ENCODE measurements at places on chromosomes 11 and 22.

DNA sequence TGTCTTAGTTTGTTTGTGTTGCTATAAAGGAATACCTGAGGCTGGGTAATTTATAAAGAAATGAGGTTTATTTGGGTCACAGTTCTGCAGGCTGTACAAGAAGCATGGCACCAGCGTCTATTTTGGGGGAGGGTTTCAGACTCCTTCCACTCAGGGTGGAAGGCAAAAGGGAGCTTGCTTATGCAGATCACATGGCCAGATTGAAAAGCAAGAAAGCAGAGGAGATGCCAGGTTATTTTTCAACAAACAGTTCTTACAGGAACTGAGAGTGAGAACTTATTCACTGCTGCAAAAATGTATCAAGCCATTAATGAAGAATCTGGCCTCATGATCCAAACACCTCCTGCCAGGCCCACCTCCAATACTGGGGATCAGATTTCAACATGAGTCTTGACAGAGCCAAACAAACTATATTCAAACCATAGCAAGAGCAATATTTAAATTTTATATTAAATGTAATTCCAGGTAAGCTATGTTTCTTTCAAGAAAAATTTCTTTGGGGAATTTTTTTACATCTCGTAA is 66.9 kb downstream of the NXPE2 start:
- no peak for DNase-seq

DNA sequence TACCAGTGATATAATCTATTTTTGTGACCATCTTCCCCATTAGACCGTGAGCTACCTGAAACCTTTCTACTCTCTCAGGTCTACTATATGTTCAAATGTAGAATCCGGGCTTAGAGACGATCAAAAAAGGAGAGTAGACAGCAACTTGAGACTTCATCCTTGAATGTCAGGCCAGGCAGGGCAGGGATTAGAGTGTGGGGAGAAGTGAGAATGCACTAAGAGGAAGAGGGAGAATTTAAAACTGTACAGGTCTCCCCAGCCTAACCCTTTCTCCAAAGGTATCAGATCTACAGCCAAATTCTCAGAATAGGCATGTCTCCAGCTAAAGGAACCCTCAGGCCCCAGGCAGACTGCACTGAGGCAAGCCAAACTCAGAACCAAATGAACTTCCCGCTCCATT is 935 bp downstream of the LAMTOR1 start:
- no peak for DNase-seq

DNA sequence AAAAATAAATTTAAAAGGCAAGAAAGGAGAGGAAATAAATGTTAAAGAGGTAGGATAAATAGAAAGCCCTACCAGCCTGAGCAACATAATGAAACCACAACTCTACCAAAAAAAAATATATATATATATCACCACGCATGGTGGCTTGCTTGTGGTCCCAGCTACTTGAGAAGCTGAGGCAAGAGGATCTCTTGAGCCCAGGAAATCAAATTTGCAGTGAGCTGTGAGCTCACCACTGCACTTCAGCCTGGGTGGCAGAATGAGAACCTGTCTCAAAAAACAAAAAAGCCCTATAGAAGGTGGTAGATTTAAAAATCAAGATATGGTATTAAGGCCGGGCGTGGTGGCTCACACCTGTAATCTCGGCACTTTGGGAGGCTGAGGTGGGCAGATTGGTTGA is 10.5 kb downstream of the NUCB2 start:
- no peak for DNase-seq

GRCh38 chr22:23530766-23531282 is 49.3 kb downstream of the IGLL1 start:
- DNase-seq: no peak

DNA sequence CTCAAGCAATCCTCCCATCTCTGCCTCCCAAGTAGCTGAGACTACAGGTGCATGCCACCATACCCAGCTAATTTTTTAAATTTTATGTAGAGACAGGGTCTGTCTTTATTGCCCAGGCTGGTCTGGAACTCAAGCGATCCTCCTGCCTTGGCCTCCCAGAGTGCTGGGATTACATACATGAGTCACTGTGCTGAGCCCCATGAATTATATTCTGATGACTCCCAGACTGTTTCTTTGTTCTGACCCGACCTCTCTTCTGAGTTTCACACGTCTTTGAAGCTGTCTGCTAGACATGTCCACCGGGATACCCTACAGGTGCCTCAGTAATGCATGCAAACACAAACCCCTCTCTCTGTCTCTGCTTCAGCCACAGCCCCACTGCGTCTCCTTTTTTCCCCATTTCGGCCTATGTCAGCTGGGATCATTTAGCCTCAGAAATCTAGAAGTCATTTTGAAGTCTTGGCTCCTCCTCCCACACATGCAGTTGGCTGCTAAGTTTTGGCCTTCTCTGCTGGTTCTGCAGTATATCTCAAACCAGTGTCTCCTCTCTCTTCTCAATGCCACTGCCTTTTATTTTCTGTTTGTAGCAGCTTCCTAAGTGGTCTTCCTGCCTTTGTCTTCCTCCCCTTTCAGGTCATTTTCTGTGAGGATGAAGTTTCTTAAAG is 4.8 kb downstream of the VPS26B start:
- no peak for DNase-seq

- DNase-seq: no peak
These were observed 11.9 kb downstream of the SYT7 start for GRCh38 chr11:61569018-61569417.

- DNase-seq: no peak
These were observed 766 bp downstream of the IZUMO1R start for GRCh38 chr11:94305146-94305545.

DNA sequence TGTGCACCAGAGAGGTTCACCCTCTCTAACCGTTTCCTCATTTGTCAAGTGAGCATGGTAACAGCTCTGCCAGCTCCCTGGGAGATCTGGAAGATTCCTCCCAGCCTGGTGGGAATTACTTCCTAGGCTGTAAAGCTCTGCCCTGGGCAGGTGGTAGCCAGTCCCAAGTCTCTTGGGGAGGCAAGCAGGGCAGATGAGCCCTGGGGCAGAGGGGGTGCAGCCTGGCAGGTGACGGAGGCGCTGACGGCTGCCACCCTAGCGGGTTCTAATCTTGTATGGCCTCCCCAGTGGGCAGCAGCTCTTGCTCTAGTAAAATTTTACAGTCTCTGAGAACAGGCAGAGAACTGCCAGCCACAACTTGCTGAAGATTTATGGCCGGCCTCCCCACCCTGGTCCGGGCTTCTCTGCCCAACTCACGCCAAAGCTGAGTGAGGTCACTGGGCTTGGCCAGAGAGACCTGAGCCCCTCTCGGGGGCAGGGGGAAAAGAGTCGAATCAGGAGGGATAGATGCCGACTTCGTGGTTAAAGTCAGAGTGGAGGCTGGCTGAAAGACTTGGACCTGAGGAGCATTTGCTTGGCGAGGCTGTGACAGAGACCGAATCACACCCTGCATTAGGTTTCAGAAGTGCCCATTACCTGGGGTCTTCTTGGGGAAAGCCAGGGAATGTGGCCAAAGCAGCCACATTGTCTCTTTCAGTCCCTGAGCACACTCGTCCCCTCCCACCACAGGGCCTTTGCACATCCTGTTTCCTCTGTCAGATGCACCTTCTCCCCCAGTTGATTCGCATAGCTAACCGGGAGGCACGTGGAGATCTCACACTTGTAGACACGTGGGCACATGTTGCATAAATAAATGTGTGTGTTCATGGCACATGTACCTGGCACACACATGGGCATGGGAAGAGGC is 188.2 kb downstream of the MN1 start:
- no peak for DNase-seq

- no peak for DNase-seq
These were observed 75.4 kb downstream of the GAB4 start for GRCh38 chr22:16932577-16932976.

DNA sequence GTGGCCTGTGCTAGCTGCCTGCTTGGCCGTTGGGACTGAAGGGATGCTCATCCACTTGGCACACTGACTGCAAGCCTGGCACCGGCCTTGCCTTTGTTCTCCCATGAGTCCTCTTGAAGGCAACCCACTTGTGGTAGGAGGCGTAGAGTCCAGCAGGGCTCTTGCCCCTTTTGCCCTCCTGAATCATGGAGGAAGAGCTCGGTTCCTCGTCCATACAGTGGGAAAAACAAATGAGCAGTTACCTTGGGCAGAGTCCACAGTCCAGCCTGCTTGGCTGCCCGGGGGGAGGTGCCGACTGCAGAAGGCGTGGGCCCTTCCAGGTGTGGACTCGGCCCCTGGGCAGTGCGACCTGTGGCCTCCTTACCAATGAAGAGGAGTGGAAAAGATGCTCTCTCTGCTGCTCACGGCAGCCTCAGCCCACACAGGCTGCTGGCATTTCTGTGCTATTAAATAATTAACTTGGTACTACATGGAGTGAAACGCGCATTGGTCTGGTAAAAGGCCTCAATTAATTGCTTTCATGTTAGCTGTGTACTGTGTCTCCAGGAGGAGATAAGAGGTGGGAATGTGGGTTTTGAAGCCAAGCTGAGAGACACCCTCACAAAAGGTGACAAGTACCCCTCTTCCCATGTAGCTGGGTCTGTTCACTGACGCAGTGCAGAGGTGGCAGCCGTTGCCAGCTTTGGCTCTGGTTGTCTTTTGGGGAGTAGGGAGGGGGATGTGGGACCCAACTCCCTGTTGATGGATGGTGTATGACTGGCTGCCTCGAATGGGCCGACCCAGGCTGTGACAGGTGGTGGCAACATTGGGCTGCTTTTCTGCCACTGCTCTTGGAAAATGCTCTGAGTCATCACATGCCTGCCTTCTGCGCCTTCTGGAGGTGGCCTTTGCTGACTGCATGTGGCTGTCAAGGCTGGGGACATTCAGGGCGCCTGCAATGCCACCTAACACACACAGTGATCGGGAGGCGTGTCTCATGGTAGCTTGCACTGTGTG is 26.8 kb upstream of the B3GAT1 start:
- DNase-seq: no peak

- DNase-seq: no peak
These were observed 32.8 kb downstream of the PARVA start for GRCh38 chr11:12410006-12410728.

GRCh38 chr11:63961608-63962412 is 12.6 kb upstream of the COX8A start:
- no peak for DNase-seq

GRCh38 chr11:61682093-61682732 is 2.0 kb downstream of the DAGLA start:
- DNase-seq: no peak

DNA sequence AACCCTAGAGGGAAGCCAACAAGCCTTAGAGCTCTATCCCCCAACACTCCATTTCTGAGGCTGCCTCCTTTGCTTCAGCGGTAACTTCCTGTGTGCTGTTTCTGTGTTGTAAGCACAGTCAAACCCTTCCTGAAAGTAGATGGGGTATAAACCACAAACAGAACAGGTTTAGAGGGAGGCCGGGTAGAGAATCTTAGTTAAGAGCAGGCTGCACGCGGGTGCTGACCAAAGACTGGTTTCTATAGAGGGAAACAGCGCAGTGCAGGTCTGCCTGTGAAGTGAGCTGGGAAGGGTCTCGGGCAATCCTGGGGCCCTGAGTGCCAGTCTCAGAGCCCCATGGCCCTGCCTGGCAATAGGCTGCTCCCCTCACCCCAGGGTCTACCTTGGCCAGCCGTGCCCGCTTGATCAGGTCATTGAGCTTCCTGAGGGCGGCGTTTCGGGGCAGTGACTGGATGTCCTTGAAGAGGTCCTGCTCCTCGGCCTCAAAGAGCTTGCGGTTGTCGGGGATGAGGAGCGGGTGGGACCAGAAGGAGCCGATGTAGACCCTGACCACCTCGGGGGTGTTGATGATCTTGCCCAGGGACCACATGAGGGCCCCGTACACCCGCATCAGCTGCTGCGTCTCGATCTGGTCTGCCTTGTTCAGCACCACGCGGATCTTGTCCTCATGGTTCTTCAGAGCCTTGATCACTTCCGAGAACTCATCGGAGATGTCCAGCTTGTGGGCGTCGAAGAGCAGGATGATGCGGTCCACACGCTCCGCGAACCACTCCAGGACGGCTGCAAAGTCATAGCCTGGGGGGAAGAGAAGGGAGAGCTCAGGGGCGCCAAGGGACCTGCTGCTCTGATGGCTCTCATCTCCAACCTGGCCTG is 15.3 kb upstream of the CDC42BPG start:
- DNase-seq: no peak

GRCh38 chr11:742156-742546 is 5.1 kb upstream of the TALDO1 start:
- DNase-seq: no peak

GRCh38 chr22:23504516-23504915 is 75.6 kb downstream of the IGLL1 start:
- DNase-seq: no peak

DNA sequence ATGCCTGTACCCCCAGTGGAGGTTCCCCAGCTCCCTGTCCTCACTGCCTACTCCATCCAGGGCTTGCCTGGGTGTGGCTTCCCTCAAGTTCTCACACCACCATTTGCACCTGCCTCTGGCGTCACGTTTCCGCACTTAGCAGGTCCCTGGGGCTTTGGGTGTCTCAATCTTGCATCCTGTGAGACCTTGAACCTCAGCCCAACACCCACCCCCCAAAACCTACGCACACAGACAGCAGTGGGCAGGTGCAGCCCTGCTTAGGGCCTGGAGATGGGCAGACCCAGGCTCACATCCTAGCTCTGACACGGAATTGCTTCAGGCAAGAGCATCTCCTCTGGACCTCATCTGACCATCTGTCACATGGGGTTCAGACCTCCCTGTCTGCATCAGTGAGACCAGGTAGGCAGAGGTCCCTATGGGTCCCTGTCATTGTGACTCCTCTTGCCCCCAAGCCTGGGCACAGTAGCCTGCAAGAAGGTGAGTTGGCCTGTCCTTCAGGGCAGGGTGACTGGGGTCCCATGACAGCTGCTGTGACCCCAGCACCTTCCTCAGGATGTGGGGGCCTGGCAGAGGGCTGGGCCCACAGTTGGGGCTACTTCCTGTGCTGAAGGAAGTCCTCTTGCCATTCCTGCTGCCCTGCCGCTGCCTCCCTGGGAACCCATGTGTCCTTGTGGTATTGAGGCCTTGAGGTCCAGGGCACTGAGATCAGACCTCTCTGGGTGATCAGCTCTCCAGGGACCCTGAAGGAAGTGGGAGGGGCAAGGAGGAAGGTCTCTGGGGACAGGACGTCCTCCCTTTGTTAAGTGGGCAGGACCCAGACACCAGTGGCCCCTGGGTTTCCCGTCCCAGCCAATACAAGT is 2.0 kb downstream of the SIPA1 start:
- DNase-seq: no peak

- DNase-seq: no peak
These were observed 93.1 kb downstream of the TP53I11 start for GRCh38 chr11:44857490-44858090.

DNA sequence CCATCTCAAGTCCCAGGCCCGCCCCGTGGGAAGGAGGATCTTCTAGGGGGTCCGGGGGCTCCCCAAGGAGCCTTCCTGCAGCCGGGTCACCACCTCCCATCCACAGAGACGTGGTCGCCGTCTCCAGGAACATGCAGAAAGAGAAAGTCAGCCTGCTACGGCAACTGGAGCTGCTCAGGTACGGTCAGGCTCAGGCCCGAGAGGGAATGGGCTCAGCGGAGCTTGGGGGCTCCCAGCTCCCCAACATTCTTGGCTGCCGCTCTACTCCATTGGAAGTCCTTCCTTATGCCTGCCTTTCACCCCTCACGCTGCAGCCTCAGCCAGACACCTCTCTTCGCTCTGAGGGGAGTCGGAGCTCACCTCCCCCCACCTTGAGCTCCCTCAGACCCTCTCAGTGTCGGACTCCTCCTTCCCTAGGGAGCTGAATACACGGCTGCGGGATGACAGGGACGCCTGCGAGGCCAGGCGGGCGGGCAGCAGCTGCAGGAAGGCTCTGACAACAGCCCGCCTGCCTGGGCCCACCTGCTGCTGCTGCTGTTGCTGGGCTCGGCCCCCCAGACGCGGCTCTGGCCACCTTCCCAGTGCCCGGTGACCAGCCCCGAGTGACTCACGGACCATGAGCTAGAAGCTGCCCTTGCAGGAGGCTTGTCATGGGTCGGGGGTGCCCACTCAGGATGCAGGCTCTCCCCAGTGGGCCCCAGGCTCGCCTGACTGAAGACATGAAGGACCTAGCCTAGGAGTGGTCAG is 1.5 kb upstream of the CD151 start:
- DNase-seq: no peak

Data from epithelial cell of prostate (primary cell).